ENCODE measurements at places on chromosomes 1 and 21.

DNA sequence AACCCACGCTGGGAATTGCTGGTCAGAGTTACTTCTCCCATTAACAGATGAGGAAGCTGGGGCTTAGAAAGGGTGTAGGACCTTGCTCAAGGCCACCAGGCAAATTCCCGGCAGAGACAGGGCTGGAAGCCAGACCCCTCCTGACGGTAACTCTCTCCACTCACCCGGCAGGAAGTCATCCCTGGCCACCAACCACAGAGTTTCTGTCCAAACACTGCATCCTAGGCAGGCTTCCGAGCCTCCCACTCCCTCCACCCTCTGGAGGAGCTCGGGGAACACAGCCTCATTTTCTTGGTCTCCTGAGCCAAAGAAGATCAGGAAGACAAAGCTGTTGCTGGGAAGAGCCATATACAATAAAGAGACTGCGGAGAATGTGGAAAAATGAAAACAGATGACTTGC is 25.0 kb upstream of the ZNF436 start:
- no peak for DNase-seq

GRCh38 chr1:96746440-96747420 is 25.1 kb downstream of the PTBP2 start:
- DNase-seq, result no peak

GRCh38 chr1:77768006-77768405 is 8.4 kb upstream of the USP33 start:
- no peak for DNase-seq

- no peak for DNase-seq
Observed at GRCh38 chr21:35467566-35467965, 418.5 kb upstream of the RUNX1 start.

- DNase-seq, result no peak
Observed at GRCh38 chr21:31136891-31137290, 98.6 kb upstream of the KRTAP19-8 start.

GRCh38 chr1:202272103-202272845 is 69.5 kb downstream of the UBE2T start:
- no peak for DNase-seq

- no peak for DNase-seq
Observed at GRCh38 chr21:33988237-33989017, 72.8 kb upstream of the ATP5PO start.

DNA sequence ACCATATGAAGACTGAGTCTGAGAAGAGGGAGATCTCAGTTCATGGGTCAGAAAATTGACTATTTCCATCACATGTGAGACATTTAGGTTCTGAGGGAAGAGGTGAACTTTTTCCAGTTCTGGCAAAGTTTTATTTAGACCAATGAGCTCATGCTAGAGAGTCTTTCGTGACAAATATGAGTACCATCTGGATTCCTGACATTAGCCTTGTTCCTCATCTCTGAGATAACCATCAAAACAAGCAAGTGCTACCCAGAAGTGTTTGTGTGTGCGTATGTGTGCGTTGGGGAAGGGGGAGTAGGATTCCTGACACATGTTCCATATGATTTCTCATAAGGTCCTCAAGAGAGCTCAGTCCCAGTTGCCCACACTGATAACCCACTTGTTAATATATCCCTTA is 120.6 kb downstream of the FASLG start:
- no peak for DNase-seq

GRCh38 chr21:28624626-28625025 is 368.1 kb downstream of the LTN1 start:
- no peak for DNase-seq

DNA sequence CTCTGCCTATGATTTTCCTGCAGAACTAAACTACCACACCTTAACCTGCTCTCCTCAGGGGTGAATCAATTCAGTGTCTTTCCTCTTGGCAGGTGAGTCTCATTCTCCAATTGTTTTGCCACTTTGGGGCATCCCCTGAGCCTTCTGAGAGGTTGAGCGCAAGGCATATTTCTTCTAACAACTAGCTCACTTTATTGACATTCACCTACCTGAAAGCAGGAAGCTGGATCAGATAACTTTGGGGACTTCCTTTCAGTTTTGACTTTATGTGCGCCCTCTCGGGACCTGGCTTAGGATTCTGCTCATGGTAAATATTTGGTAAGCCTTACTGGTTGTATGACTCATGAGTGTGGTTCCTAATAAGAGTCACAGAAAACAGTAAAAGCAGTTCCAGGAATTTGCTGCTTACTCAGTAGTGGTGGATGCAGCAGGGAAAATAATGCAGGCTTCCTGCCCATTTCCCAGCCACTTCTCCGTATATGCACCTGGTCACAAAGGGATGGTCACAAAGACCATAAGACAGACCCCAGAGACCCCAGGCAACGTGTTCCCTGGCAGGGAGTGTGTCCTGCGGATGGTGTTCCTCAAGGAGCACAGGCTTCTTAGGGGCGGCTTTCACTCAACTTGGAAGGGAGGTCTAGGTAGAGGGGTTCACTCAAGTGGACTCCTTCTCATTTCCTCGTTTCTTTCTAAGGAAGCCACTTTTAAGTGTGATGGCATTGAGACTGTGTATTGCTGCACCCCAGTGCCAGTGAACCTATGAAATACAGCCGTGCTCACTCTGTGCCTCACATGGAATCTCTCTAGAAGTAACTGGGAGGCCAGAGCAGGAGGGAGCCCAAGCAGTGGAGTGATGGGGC is 22.0 kb upstream of the BATF3 start:
- no peak for DNase-seq

GRCh38 chr1:227559926-227560325 is 3.4 kb upstream of the ZNF678 start:
- DNase-seq, result no peak

DNA sequence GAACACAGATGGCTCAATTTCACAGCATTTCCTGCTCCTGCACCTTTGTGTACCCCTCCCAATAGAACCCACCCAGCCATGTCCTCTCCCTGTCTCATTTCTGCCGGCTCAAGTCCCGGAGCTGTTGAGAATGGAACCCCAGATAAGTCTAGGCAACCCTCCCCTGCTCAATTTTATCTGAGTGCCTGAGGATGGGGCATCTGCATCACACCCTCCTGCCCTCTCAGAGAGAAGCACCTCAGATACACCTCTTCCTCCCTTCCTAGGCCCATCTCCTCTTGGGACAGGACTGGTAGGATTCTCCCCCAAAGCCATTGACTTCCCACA is 1.1 kb downstream of the KIF21B start:
- no peak for DNase-seq

- no peak for DNase-seq
Observed at GRCh38 chr1:73898540-73898939, 299.4 kb downstream of the LRRIQ3 start.

DNA sequence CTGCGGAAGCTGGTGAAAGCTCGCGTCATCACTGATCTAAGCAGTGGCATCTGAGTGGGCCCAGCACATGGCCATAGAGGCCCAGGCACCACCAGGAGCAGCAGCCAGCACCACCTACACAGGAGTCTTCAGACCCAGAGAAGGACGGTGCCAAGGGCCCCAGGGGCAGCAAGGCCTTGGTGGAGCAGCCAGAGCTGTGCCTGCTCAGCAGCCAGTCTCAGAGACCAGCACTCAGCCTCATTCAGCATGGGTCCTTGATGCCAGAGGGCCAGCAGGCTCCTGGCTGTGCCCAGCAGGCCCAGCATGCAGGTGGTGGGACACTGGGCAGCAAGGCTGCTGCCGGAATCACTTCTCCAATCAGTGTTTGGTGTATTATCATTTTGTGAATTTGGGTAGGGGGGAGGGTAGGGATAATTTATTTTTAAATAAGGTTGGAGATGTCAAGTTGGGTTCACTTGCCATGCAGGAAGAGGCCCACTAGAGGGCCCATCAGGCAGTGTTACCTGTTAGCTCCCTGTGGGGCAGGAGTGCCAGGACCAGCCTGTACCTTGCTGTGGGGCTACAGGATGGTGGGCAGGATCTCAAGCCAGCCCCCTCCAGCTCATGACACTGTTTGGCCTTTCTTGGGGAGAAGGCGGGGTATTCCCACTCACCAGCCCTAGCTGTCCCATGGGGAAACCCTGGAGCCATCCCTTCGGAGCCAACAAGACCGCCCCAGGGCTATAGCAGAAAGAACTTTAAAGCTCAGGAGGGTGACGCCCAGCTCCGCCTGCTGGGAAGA is 3.2 kb upstream of the ARTN start:
- DNase-seq, result no peak

DNA sequence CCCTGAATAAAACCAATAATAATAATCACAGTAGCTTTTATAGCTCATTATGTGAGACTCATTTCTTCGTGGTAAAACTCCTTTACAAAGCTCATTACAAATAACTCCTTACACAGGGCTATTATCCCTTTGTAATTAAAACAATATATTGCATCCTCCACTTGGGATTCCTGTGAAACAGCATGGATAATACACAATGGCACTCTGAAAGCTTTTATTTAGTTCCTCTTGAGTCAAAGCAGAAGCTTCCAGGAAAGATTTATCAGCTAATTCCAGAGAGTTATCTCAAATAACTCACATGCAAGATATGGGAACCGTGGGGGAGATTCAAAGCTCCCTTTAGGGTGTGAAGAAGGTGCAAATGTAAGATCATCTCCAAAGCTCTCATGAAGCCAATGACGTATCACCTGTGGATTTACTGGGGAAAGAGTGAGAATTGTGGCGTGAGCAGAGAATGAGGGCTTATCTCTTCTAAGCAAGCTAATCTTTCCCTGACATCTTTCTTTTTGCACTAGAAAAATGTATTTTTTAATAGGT is 60.4 kb upstream of the GJA5 start:
- DNase-seq, result no peak

- DNase-seq, result no peak
Observed at GRCh38 chr1:22518379-22518778, 44.9 kb upstream of the EPHA8 start.

- no peak for DNase-seq
Observed at GRCh38 chr21:31795992-31796391, 64.1 kb upstream of the SCAF4 start.

All from right renal pelvis (tissue), 4 donors.